Stimulated activated CD8-positive, alpha-beta memory T cell treated with anti-CD3 and anti-CD28 coated beads, Interleukin-2, amount 100 ng/mL, for 1 hour (primary cell): ENCODE measurements at places on chromosomes 16 and 17.

- peak; percentile 81 for DNase-seq
Observed at GRCh38 chr17:34961093-34961911, at the start of the genes CCT6B and ZNF830. CCT6B (minus strand) TSS chr17:34961460; CDS start chr17:34961393, 67 bp downstream. ZNF830 (plus strand) TSS chr17:34961540; CDS start chr17:34961567, 27 bp downstream.

- DNase-seq: no peak
Observed at GRCh38 chr17:44053125-44053872, 13.2 kb downstream of the LSM12 start.

GRCh38 chr17:21551081-21551881, 141.0 kb upstream of the KCNJ18 start:
- peak; percentile 66 for DNase-seq

DNA sequence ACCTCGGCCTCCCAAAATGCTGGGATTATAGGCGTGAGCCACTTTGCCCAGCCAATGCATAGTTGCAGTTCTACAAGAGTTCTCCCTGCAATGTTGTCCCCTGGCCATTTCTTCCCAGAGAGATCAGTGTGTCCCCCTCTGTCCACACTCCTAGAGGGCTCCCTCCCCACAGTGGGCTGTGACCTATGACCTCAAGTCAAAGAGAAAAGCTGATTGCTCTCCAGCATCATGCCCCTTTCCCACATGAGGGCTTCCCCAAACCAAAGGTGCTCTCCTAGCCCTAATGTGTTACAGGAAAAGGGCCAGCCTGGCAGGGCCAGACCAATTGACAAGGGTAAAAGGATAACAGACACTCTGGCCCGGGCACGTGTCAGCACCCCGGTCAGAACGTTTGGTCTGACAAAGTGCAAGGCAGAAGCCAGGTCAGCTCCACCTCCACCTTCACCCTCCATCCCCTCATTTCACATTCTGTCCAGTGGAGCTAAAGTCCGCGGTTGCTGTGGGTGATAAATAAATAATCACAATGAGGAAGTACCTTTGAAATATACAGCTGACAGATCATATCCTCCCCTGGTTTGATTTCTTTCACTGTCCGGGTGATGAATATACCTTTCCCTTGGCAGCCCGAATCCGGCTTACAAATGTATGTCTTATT, 17.8 kb downstream of the TTLL6 start:
- no peak for DNase-seq
